ENCODE measurements at places on chromosomes 5 and 9. TPM values are rescaled to one million over a fixed set of nuclear protein-coding genes. Genes with fewer than 3 reads are reported as not detected.
A peak's percentile ranks its signal among the peaks of the same experiment; 100 is the strongest.

DNA sequence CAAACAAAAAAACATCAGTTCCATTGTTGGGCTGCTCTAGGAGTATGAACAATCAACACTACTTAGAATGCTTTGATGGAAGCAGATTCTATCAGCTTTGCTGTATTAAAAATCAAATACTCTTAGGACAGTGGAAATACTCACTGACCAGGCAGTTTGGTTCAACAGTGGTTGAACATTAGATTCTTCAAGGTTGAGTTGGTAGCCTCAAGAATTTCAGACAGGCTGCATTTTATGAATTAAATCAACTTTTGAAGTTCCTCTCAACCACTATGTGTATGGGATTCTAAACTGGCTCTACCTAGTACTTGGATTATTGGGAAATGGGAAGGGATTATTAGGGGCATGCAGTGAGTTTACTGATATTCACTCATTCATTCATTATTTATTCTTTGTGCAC is 35.0 kb downstream of the ACTBL2 start:
- DNase-seq = no peak

- no peak for DNase-seq
Observed at GRCh38 chr5:159161361-159162214, 47.8 kb downstream of the RNF145 start.

GRCh38 chr5:6728795-6729183 is 15.6 kb downstream of the TENT4A start:
- no peak for DNase-seq

DNA sequence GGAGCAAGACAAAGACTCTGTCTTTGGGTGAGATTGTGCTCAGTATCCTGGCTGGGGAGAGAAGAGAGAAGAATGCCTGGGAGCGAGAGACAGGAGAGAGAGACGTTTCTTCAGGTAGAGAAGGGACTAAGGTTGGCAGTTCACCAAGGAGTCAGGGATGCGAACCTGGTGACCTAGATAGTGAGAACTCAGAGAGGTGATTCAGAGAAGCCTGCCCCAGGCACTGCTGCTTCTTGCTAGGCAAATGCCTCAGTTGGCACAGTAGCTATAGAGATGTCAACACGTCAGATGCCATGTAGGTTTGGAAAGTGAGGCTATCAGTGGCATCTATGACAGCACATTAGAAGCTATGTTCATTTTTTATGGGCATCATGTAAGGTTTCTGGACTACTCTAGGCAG is 231.6 kb upstream of the VLDLR start:
- DNase-seq = no peak

DNA sequence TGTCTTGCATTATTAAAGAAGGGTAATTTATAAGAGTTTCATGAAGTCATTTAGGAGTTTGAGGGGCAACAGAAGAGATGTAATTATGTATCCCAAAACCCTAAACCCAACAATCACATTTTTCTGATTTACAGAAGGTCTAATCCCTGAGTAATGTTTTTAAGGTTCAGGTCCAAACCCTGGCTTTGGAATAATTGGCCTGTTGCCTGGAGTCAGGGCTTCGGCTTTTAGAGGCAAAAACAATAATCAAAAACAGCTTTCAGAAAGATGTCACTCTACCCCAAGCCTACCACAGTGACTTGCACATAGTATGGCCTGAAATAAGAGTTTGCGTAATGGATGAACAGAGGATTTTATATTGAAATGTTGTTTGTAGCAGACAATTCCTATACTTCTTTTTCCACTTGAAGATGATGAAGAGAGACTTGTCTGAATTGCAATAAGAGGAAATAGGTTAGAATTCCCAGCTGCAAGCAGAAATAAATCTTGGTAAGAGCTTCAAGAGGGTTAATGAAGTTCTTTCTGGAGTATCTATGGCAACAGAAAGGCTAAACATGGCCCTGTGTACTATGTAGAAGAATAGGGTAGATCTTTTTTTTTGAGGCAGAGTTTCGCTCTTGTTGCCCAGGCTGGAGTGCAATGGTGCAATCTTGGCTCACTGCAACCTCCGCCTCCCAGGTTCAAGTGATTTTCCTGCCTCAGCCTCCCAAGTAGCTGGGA is 152.0 kb downstream of the GPBP1 start:
- no peak for DNase-seq

GRCh38 chr5:54581831-54582548 is 64.4 kb downstream of the SNX18 start:
- DNase-seq = no peak

GRCh38 chr9:98216391-98216790 is 24.0 kb upstream of the CORO2A start:
- DNase-seq = no peak

GRCh38 chr5:56108246-56108645 is 113.5 kb upstream of the IL6ST start:
- no peak for DNase-seq

- DNase-seq = no peak
Observed at GRCh38 chr9:125752070-125752628, 5.0 kb downstream of the PBX3 start.

DNA sequence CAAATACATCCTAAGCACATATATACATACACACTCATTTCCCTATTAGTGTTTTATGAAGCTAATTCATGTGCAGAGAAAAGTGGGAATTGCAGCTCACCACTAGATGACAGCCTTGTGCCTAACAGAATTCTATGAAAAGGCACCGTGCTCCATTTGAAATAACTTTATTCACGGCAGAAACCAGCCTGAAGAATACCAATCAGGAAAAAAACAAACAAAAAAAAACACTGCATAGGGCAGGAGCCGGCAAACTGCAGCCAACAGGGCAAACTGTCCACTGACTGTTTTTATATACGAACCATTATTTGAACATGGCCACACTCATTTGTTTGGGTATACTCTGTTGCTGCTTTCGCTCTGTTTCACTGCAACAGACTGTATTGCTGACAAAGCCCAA is 33.6 kb downstream of the ERMP1 start:
- DNase-seq = no peak

DNA sequence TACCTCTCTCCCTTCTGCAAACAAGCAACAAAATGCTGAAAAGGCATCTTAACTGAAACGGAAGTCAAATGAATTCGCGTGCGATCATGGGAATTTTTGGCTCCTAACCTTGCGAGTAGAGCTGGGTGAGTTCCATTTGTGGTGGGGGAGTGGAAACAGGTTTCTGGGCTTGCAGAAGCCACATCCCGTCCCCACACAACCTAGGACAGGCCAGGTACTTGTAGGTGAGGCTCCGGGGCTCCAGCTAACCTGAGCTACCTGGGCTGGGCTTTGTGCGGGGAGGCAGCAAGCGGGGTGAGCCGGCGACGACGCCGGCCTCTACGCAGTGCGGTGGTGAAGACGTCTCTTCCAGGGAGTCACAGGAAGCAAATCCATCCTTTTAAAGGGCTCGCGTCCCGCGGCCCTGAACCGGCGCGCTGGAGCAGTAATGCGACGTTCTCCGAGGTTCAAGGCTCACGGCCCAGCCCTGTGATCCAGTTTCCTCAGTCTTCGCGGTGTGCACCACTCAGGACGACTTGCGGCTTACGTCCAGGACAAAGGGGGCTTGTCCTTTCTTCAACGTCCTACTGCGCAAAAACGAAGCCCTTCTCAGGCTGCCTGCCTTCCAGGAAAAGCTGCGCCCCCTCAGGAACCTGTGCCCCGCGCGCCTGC is 567 bp upstream of the SPIN1 start:
- DNase-seq = peak; percentile 76

DNA sequence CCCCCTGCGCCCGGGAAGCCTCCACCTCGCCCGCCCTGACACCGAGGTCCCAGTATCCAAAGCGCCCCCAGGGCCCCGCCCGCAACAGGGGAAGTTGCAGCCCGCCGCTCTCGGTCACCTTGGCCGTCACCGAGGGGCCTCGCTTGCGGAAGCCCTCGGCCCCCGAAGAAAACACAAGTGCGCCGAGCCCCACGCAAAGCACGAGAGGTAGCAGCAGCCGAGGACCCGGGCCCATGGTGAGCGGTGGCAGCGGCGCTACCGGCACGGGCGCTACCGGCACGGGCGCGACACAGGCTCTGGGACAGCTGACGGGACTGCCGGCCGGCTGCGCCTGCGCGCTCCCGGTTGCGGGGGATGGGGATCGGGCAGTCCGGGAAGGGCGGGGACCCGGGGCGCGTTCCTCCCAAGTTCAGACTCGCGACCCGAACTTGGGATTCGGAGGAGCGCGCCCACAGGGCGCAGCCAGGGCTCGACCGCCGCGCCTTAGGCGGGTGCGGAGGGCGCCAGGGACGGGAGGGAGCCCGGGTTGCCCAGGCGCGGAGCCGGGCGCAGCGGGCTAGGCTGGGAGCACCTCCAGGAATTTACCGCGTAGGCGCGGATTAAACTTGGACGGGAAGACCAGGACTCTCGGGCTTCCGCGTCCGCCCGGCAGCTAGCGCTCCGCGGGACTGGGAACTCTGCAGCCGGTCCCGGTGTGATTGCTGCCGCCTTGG is at the start of gene PPIC:
Gene PPIC, minus strand, starts transcription at position 335 of the 713 bp plus-strand sequence. Its CDS starts 100 bp downstream, at position 235.
- DNase-seq = peak; percentile 91

DNA sequence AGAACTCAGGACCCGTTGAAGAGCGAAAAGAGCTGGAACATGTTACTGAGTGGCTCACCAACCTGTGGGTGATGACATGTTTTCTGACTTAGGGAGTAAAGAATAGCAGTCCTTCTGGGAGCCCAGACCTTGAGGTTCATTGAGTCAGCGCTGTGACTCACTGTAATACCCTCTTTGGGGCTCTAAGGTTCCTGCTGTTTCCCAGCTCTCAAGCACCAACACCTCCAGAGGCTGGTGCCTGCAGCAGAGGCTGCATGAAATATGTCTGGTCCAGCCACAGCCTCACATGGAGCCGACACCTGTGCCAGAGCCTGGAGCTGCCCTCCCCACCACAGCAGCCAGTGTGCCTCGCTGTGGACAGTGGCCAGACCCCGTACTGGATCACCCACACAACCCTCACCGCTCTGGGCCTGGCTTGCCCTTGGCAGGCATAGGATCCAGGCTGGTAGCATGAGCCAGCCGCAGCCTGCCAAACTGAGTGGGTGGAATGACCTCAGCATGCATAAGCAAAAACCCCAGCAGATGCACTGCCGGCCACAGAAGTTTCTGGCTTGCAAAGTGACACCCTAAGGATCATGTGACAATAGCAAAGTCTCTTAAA is 143.5 kb upstream of the MRPS30 start:
- no peak for DNase-seq

DNA sequence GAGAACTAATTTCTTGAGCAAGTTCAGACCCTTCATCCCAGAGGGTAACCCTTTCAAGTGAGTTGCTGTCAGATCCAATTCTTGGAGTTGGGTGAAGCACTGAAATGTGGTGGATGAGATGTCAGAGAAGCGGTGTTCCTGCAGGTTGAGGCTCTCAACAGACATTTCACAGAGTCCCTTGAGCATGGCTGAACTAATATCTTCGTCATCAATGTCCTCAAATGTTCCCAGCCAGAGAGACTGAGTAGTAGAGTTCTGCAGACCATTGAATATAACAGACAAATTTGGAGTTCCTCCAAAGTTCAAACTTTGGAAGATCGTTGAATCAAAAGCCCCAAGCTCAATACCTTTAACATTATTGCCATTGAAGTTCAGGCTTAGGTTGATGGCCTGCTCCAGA is 12.7 kb downstream of the CD180 start:
- DNase-seq = no peak

GRCh38 chr9:126690431-126691051 is 76.8 kb downstream of the LMX1B start:
- DNase-seq = peak; percentile 73

DNA sequence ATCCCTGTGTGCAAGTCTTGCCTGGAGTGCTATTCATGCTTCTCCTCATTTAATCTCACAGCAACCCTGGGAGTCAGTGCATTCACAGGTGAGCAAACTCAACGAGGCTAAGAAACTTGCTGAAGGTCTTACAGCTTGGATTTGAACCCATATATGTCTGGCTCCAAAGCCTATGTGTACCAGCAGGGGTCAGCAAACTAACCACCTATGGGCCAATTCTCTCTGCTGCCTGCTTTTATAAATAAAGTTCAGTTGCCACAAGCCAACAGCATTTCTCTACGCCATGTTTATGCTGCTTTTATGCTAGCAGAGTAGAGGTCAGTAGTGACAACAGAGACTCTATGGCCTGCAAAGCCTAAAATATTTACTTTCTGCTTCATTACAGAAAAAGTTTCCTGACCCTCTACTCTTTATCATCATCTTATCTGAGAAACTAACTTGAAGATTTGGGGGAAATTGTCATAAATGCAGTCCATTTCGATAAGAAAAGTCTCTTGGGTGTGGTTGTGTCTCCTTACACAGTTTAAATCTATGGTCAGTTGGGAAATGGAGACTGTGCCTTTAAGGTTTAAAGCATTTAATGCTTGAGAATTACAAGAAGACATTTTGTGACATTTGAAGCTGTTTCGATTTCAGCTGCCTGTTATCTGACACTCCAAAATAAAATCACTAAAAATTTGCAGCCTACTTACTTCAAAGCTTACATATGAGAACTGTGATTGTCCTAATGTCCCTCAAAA is 137.7 kb downstream of the PRELID2 start:
- no peak for DNase-seq

GRCh38 chr5:180071531-180072255 is at the start of gene RNF130:
RNF130 (minus strand) TSS chr5:180071759; CDS start chr5:180071702, 57 bp downstream.
- DNase-seq = peak; percentile 94

GRCh38 chr9:37371565-37372464 is 50.7 kb upstream of the GRHPR start:
- no peak for DNase-seq

- peak; percentile 47 for DNase-seq
Observed at GRCh38 chr9:113675475-113675941, 200.6 kb upstream of the ZNF618 start.

DNA sequence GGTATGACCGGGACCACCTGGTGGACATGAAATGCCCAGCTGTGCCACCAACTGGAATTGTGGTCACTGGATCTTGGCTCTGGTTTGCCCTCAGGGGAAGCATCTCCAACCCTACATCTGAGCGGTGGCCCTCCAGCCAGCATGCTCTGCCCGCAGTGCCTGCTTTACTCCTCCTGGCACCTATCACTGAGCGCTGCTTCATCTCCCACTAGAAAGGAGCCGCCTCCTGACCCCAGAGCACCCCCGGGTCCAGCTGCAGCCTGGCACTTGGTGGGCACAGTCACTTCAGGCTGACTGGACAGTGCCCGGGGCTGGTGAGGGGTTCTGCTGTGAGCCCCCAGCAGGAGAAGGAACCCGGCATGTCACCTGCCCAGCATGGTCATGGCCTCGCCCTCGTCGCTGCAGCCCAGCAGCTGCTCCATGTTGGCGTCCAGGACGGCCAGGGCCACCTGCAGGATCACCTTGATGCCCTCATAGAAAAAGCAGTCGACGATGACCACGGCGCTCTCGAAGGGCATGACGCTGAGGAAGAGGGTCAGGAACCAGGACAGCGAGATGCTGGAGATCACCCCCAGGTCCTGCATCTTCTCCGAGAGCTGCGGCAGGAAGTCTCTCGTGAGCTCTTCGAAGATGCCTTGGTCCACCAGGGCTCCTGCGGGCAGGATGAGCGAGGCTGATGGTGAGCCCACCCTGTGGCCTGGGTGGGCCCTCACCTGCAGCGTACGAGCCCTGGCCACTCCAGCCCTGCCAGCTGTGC is 16.1 kb upstream of the MRNIP start:
- no peak for DNase-seq

The TPPP gene
- 6.3 TPM for total RNA-seq

The TNFSF15 gene
- 0.89 TPM for total RNA-seq

The ERAP2 gene
- 21.2 TPM for total RNA-seq

The LCN10 gene
- total RNA-seq = 1.2 TPM

The CCNI2 gene
- 13.4 TPM for total RNA-seq

The CHSY3 gene
- 0.67 TPM for total RNA-seq

The ITGA1 gene
- 25.2 TPM for total RNA-seq

The ZNF474 gene
- total RNA-seq = not detected

The MARCOL gene
- total RNA-seq = not detected

The NUP188 gene
- 23.6 TPM for total RNA-seq

The SHOC1 gene
- total RNA-seq = not detected

The SLC31A2 gene
- 25.4 TPM for total RNA-seq

The PCDHB7 gene
- 0.34 TPM for total RNA-seq

The PPP3R2 gene
- not detected for total RNA-seq

The KIF20A gene
- 4.0 TPM for total RNA-seq

The SPATA31D4 gene
- total RNA-seq = not detected

Data from left colon (tissue), 2 donors.